Activated CD4-positive, alpha-beta memory T cell treated with anti-CD3 and anti-CD28 coated beads, Interleukin-2, amount 10 ng/mL, durations not matched to agents 7 days and 5 days (primary cell): ENCODE measurements at places on chromosomes 12 and 14. TPM values are rescaled to one million over a fixed set of nuclear protein-coding genes. Genes with fewer than 3 reads are reported as not detected.

The CHURC1 gene
- 80.6 TPM for total RNA-seq

The IAPP gene
- total RNA-seq, result not detected

The PRH2 gene
- total RNA-seq, result not detected

GRCh38 chr12:96143392-96143791 is 50.8 kb upstream of the ELK3 start:
- H3K4me3 ChIP-seq, result no peak overlapping the region
- peaks cover 36% of the 10 kb centered on the region for H3K4me1 ChIP-seq
- H3K27ac ChIP-seq, result peak overlapping the region; percentile 48
- H3K27me3 ChIP-seq, result no peaks in the 10 kb centered on the region

The CFAP73 gene
- total RNA-seq, result 0.23 TPM

DNA sequence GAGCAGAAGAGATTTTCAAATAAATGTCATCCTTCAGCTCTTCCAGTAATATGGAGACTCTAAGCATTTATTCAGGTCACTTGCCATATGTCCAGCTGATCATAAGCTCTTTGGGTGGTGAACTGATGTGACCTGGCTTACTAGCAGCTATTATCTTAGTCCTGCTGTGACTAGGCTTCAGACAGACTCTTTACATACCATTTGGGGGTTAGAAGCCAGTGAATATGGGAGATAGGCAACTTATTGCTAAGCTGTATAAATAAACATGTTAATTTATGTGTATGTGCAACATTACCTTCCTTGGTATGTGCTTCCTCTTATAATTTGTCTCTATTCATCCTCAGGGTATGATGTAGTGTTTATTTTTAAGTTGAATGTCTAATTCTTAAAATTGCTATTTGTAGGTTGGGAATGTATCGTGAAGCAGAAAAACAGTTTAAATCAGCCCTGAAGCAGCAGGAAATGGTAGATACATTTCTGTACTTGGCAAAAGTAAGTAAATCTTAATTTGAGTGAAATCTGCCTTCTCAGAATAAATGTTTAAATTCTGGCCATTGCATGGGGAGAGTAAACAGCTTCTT is 32.4 kb downstream of the TTC8 start:
- no peaks in the 10 kb centered on the region for H3K4me1 ChIP-seq
- no peak overlapping the region for H3K4me3 ChIP-seq
- peaks cover 3% of the 10 kb centered on the region for H3K36me3 ChIP-seq
- H3K27me3 ChIP-seq, result no peaks in the 10 kb centered on the region

The SLC16A7 gene
- total RNA-seq, result 22.0 TPM

The SLC4A8 gene
- total RNA-seq, result 5.2 TPM

GRCh38 chr12:25501549-25501948 is 51.5 kb downstream of the LMNTD1 start:
- H3K27me3 ChIP-seq, result peaks cover 3% of the 10 kb centered on the region
- no peaks in the 10 kb centered on the region for H3K4me1 ChIP-seq
- no peaks in the 10 kb centered on the region for H3K36me3 ChIP-seq
- H3K27ac ChIP-seq, result no peak overlapping the region
- no peak overlapping the region for H3K4me3 ChIP-seq
- no peak for DNase-seq

The IKZF4 gene
- 17.6 TPM for total RNA-seq

- no peaks in the 10 kb centered on the region for H3K36me3 ChIP-seq
- H3K4me3 ChIP-seq, result no peak overlapping the region
- H3K27me3 ChIP-seq, result no peaks in the 10 kb centered on the region
These were observed 117.3 kb upstream of the LMNTD1 start for GRCh38 chr12:25670076-25671055.

DNA sequence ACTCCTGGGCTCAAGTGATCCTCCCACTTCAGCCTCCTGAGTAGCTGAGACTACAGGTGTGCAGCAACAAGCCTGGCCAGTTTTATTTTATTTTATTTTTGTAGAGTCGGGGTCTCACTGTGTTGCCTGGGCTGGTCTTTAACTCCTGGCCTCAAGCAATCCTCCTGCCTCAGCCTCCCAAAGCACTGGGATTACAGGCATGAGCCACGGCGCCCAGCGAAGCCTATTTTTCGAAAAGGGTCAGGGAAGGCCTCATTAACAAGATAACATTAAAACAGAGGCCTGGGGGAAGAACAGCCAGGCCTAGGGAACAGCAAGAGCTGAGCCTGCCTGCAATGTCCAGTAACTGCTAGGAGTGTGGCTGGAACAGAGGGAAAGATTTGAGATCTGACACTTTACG is 36.1 kb upstream of the VRK1 start:
- no peaks in the 10 kb centered on the region for H3K4me1 ChIP-seq
- no peak overlapping the region for H3K27ac ChIP-seq
